Activated naive CD8-positive, alpha-beta T cell treated with anti-CD3 and anti-CD28 coated beads for 36 hours (primary cell): ENCODE measurements at places on chromosomes 2 and 18. TPM values are rescaled to one million over a fixed set of nuclear protein-coding genes. Genes with fewer than 3 reads are reported as not detected.
A peak's percentile ranks its signal among the peaks of the same experiment; 100 is the strongest.

- no peak for DNase-seq
These were observed 137.8 kb upstream of the SKOR2 start for GRCh38 chr18:47389210-47389609.

Gene LRP1B
- total RNA-seq: not detected

Gene SULT1C4
- not detected for total RNA-seq

- no peak for DNase-seq
These were observed 280.9 kb downstream of the ZNF385B start for GRCh38 chr2:179580378-179581146.

GRCh38 chr2:66573416-66573815, 138.5 kb downstream of the MEIS1 start:
- DNase-seq: no peak

GRCh38 chr2:40803900-40804299, 352.0 kb upstream of the SLC8A1 start:
- DNase-seq: no peak

Gene FZD7
- 0.52 TPM for total RNA-seq

Gene NFU1
- 47.4 TPM for total RNA-seq

DNA sequence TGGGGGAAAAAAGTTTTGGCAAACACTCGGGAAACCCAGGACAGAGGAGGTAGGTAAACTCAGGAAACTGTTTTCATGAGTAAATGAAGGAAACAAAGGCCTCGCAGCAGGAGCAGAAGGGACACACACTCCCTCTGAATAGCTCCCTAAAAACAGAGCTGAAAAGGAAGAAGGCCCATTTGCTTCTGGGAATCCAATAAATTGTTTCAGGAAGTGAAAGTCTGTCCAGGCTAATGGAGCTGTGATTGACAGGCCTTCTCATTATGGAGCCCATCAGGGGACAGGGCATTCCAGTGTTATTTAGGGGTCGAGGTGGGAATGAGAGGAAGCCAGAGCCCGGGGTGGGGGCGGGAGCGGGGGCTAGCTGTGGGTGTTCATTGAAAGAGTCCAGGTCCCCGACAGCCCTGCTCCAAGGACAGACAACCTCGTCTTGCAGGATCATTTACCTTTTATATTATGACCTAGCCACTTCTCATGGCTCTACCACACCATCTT, 81.2 kb downstream of the GBX2 start:
- DNase-seq: no peak

Gene CROCC2
- not detected for total RNA-seq

- no peak for DNase-seq
These were observed 580.9 kb downstream of the PLCL1 start for GRCh38 chr2:198385326-198385725.

Gene RAB6C
- not detected for total RNA-seq

Gene TUBB6
- total RNA-seq: 11.6 TPM

DNA sequence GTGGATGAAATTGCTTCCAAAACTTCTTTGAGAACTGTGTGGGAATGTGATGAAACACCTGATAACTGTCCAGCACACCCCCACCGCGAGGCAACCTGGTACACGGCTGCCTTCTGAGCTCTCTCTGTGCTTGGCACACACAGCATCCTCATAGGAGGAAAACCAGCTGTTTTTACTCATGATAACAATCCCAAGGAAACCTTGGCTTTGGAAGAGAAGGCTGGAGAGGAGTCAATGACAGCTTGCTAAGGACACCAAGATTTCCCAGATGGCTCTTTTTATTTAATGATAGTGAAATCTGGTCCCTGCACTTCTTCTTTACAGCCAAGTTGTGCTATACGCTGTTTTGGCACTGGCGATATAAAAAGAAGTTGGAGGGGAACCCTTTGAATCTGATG, 232.5 kb upstream of the FN1 start:
- DNase-seq: no peak

DNA sequence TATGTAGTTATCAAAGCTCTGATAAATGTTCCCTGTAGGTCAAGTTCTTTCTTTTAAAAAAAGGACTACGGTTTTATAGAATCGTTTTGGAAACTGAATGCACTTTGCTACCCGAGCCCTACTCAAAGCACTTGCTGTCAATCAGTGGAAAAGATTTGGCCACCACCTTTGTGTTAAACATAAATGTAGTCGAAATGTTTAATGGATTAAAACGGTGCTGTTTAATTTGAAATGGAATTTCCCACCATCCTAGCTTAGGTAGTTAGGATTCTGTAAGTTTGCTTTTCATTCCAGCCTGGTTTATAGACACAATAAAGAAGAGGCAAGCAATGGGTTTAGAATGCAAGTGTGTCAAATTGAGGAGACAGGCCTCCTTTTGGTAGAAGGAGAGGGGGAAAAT, 69.4 kb upstream of the MMADHC start:
- no peak for DNase-seq

DNA sequence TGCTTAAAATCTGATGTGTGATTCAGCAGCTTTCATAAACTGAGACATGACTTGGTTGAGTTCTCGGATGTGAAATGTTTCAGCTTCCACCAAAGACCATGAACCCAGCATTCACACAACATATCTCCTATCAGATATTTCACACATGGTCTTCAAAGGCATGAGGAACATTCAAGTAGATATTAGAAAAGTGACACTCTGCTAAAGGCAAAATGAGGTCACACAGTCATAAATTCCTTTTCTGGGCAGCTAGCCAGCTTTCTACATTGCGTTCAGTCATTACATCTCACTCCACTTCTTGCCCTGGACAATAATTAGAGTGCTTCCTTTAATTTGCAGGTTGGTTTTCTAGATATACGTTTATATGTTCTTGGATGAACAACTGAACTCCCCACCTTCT, 96.7 kb downstream of the GAREM1 start:
- DNase-seq: no peak

Gene ABCG8
- total RNA-seq: not detected

- no peak for DNase-seq
These were observed 22.0 kb upstream of the DAPL1 start for GRCh38 chr2:158773121-158773520.

DNA sequence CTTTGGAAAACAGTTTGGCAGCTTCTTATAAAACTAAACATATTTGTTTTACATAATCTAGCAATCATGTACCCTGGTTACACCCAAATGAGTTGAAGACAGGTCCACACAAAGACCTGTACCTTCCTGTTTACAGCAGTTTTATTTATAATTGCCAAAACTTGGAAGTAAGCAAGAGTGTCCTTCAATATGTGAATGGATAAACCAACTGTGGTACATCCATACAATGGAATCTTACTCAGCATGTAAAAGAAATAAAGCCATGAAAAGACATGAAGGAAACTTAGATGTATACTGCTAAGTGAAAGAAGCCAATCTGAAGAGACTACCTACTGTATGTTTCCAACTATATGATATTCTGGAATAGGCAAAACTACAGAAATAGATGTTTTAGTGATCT, 23.7 kb downstream of the ORC4 start:
- DNase-seq: no peak

- DNase-seq: no peak
These were observed 89.1 kb upstream of the LHCGR start for GRCh38 chr2:48844417-48845155.

DNA sequence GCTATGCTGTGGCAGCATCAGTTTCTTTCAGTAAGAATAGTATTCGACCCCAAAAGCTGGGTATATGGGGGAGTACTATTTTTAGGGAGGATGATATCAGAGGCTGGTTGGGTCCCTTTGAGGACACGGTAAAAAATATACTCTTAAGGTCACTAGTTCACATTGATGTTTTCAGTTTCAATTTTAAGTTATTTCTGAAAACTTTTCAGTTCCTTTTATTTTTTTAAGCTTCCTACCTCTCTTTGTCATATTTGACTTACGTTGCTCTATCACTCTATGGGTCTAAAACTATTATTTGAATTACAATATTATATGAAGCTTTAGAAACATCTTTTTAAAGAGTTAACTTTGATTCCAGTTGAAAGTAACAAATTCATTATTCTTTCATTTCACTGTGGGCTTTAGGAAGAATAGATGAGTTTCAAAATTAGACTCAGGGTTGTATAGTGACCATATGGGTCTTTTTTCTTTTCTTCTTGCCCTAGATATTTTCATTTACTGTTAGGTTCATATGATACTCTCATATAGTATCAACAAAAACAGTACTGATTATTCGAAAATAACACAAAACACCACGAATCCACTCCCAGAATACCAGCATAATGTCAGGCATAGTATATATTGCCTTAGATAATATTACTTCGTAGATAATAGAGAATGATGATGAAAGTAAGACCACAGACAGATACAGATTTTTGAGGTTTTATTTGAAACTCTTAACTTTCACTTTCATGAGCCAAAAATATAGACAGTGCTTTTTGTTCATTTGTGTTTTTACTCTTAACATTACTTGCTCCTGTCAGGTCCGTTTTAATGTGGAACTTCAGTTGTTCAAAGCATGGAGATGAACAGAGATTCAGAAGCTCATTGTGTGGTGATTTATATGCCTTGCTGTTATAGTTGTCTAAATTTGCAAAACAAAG, 9.8 kb downstream of the RMDN2 start:
- no peak for DNase-seq

- DNase-seq: no peak
These were observed 15.8 kb downstream of the PFN4 start for GRCh38 chr2:24107336-24107735.

DNA sequence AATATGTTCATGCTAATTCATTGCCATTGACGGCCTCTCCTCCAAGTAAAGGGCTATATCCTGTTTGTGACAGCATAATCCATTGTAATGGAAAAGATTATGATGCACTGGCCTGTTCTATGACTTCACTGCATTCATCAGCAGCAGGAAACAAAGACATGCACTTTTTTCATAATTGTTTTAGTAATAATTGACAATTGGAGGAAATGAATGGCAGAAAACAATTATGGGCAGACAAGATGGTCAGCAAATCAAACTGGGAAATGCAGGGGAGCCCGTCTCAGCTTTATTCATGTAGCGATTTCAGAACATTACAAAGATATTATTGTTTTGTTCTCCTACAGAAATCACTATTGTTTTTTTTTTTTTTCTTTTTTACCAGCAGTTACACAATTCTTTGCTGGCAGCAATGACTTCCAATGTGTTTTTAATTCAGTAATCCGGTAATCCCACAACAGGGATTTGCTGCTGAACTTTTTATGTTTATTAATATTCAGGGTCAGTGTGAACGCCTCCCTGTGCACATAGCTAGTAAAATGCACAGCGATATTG, 33.8 kb upstream of the RASGRP3 start:
- DNase-seq: no peak

DNA sequence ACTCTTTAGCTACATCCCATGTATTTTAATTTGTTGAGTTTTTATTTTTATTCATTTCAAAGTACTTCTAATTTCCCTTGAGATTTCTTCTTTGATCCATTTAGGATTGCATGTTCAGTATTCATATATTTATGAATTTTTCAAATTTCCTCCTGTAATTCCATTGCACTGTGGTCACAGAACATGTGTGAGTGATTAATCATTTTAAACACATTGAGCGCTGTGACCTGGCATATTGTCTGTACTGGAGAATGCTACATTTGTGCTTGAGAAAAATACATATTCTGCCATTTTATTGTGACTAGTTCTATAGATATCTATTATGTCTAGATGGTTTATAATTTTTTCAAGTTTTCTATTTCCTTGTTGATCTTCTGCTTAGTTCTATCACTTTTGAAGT, 353.7 kb downstream of the RAD51AP2 start:
- no peak for DNase-seq

Gene SMAD2
- total RNA-seq: 101 TPM

Gene CPS1
- 2.8 TPM for total RNA-seq

Gene ALLC
- total RNA-seq: not detected

DNA sequence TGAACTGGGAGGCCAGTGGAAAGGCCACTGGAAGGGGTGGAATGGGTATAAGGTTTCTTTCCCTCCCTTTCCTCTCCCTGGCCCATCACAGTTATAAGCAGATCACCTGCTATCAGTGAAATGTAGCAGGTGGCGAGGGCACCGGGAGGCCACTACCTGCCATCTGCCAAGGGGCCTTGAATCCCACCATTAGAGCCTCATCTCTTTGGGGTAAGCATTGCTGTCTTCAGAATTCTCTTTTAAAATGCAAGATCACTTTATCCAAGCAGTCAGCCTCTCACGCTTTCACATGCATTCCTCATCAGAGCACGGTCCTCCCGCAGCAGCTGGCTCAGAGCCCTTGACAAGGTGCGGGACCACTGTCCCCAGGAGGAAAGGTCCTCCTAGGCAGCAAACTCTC, 268.5 kb downstream of the CELF4 start:
- DNase-seq: no peak

DNA sequence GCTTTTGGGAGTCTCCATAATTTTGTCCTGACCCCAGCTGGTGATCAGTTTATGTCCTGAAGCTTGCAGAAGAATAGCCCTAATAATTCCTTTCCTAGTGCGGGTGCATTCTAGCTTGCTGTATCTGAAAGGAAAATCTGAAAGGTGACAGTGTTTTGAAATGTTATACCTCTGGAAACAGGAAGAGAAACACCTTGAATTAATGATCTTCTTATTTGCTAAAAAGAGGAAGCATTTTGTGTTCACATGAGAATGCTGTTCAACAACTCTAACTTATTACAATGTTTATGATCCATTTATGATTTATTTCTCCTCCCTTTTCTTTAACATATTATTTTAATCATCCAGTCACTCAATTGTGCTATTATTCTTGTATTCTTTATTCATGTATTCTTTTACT, 66.9 kb upstream of the CAVIN2 start:
- DNase-seq: no peak

Gene CIB4
- total RNA-seq: not detected

- DNase-seq: peak; percentile 41
These were observed 18.7 kb downstream of the SMIM21 start for GRCh38 chr18:75408554-75409506.

Gene SCN1A
- not detected for total RNA-seq

- DNase-seq: no peak
These were observed 40.6 kb upstream of the INHBB start for GRCh38 chr2:120305296-120305695.

GRCh38 chr18:49185623-49186022, 234.9 kb upstream of the SMAD7 start:
- DNase-seq: no peak

GRCh38 chr2:23386339-23387220, 1.6 kb downstream of the KLHL29 start:
- peak; percentile 23 for DNase-seq

Gene KYNU
- total RNA-seq: not detected

DNA sequence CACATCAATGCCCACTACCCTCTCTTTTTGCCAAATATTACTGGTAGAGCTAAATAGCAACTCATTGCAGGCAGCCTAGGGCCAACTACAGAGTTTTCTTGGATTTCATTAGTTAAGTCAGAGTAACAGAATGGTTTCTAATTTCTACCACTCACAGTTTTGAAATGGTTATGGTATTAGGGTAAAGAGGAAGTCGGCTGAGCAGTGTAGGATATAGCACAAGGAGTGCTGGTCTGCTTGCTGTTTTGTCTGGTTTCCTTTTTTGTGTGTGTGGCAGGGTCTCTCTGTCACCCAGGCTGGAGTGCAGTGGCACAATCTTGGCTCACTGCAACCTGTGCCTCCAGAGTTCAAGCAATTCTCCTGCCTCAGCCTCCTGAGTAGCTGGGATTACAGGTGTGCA, 289.2 kb upstream of the CCDC68 start:
- no peak for DNase-seq

Gene ANKRD30B
- total RNA-seq: not detected
